ENCODE measurements at places on chromosomes 6 and 20.

- DNase-seq, result no peak
Observed at GRCh38 chr6:15335916-15336315, 90.0 kb downstream of the JARID2 start.

DNA sequence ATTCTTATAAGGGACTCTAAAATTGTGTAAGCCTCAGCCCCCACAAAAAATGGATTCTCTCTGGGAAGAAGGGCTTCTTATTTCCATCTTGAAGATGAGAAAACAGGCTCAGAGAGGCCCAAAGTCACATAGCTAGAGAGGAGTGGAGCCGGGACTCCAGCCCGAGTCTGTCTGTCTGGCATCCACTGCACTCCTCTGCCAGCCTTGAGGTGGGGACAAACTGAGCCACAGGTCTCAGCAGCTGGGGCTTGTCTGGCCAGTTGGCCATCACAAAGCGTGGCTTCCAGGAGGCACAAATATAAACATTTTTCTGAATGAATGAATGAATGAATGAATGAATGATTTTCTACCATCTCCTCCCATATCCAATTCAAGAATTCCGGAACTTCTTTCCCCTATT, 42.9 kb upstream of the EYA2 start:
- no peak for DNase-seq

DNA sequence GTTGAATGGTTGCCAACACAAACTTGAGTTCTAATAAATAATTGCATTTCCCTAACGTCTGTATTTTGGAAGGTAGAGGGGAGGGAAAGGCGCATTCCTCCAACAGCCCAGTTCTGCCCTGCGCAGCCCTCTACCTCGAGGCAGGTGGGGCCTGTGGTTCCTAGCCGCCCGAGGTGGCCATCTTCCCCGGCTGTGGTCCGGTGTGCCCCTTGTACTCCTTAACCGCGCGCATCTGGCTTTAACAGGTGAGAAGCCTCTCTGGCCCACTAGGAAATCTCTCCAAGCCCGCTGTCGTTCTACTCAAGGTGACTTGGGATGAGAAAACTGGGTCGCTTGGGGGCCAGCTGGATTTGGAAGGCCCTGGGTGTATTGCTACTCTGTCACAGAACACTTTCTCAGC, 1.7 kb downstream of the KHDC3L start:
- DNase-seq, result no peak

DNA sequence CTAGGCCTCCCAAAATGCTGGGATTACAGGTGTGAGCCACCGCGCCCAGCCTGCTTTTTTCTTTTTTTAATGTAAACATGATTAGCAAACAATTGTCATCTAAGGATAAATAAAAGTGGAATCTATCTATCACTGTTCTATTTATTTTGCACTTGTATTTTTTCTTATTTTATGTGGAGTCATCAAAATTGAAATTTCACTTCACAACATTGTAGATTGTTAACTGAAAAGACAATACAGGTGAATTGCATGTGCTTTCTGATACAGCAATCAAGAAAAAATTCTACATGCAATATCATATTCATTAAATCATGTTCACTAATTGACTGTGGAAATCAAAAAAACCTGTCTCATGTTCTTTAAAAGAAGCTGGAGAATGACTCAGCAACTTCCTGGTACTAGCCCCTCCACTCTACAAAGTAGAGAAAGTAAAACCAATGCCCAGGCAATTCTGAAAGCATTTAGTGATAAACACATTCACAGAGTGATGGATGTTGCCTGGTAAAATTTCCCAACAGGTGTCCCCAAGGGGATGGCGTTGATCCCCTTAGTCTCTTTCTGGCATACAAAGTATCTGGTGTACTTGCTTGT, 10.7 kb upstream of the RFX6 start:
- DNase-seq, result no peak

All from thyroid gland (tissue), 4 donors.